Cerebellar cortex (tissue), 1 donor: ENCODE measurements at places on chromosomes 11 and 22.
A peak's percentile ranks its signal among the peaks of the same experiment; 100 is the strongest.

DNA sequence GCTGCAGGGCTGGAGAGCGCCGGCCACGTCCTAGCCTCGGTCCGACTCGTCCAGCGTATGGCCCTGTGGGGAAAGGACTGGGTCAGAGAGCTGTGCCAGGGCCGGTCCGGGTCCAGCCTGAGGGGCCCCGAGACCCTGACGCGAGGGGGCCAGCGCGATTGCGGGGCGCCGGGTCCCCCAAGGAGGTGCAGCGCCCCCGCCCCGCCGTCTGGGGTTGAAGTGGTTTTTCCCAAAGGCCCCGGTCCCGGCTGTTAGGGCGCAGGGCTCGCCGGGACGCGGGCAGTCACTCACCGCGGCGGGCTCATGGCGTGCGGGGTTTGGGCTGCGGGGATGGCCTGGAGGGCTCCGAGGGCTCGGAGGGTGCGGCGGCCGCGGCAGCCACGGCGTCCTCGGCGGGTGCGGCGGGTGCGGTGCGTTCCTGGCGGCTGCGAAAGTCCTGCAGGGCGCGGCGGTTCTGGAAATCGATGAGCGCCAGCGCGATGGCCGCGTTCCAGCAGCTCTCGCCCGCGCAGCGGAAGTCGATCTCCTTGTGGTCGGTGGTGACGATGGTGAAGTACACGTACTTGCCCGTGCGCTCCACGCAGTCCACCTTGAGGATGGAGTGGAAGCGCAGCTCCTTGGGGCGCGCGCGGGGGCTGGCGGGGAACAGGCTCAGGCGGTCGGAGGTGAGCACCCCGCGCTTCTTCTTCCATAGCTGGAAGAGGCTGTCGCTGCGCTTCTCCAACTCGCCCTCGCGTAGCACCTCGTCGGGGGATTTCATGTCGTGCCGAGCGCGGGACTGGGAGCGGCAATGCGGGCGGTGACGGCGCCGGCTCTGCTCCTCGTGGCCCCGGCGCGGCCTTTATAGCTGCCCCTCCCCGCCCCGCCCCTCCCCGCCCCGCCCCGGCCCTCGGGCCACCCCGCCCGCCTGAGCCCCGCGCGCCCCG is at the start of gene PHLDA2:
TSS of gene PHLDA2 (minus strand) at position 816 of the 926 bp plus-strand sequence. CDS start at position 760, 56 bp downstream.
- no peak for DNase-seq

DNA sequence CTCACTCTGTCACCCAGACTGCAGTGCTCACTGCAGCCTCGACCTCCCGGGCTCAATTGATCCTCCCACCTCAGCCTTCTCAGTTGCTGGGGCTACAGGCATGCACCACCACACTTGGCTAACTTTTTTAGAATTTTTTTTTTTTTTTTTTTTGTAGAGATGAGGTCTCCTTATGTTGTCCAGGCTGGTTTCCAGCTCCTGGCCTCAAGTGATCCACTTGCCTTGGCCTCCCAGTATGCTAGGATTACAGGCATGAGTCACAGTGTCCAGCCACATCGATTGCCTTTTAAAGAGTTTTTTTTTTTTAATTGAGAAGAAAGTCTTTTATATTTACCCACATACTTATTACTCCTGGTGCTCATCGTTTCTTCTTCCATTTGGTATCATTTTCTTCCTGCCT is 30.0 kb downstream of the PARVG start:
- DNase-seq, result no peak

GRCh38 chr22:39410264-39410663 is 10.7 kb downstream of the TAB1 start:
- no peak for DNase-seq

DNA sequence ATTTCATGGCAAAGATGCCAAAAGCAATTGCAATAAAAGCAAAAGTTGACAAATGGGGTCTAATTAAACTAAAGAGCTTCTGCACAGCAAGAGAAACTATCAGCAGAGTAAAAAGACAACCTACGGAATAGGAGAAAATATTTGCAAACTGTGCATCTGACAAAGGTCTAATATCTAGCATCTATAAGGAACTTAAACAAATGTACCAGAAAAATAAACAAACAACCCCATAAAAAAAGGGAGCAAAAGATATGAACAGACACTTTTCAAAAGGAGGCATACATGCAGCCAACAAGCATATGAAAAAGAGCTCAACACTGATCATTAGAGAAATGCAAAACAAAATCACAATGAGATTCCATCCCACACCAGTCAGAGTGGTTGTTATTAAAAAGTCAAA is 60.3 kb downstream of the AASDHPPT start:
- DNase-seq, result no peak

DNA sequence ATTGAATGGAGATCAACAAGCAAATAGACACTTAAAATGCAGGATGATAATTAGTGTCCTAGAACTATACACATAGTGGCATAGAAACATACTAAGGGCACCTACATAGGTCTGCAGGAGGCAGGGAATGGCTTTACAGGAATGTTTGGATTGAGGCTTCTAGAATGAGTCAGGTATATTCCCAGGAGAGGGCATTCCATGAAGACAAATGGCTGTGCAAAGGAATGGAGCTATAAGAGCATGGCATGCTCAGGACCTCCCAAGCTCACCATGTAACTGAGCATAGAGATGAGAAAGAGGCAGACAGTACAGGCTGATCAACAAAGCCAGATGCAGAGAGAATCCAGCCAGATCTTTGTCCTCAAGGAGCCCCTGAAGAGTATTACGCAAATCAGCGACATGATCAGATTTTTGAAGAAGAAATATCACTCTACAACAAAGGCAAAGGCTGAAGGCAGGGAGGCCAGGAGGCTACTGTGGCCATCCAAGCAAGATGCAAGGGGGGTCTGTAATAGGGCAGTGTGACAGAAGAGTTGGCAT is 211.1 kb upstream of the MTNR1B start:
- no peak for DNase-seq

DNA sequence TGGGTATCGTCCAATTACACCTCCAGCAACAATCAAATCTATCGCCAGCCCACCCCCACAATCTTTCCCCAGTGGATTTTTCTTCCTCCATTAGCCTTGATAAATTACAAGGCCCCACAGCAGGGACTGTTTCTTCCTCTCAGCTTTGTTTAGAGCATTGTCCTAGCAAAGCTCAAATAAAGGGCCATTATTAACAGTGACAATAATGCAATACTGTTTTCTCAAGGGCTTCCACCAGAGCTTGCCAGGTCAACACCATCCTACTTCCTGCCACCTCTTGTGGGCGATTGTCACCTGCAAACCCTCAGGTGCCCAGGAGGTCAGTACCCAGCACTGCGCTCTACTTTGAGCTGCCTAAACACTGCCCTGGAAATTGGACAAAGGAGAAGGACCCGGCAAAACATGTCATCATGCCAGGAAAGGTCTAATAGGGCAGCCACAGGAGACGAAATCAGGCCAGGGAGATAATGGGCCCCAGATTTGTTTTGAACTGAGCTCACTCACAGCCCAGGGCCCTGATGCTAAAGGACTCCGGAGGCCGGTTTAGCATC is 95.2 kb downstream of the ABTB2 start:
- no peak for DNase-seq

- no peak for DNase-seq
Measured at GRCh38 chr11:73270855-73271477, 1.2 kb upstream of the P2RY6 start.

DNA sequence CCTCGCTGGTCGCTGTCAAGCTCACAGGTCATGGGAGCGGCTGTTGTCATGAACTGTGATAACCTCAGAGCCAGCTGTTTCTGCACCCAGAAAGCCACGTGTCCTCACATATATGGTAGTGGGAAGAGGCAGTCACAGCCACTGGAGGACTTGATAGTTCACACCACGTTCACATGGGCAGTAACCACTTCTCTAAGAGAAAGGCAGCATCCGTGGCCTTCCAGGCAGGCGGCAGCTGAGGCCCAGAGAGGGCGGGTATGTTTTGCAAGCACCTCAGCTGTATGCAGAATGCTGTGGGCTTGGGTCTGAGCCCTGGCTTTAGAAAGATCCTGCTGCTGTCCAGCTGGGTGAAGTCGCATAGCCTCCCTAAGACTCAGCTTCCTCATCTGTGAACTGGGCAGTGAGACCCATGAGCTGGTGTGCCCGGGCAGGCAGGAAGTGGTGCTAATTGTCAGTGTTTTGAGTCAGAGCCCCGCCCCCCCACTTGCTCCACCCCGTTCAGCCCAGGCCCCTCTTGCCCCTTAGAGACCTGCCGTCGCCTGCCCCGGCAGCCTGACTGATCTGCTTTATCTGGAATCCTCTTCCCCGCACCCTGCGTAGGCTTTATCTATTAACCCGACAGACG is 13.3 kb downstream of the TTC38 start:
- DNase-seq, result no peak

DNA sequence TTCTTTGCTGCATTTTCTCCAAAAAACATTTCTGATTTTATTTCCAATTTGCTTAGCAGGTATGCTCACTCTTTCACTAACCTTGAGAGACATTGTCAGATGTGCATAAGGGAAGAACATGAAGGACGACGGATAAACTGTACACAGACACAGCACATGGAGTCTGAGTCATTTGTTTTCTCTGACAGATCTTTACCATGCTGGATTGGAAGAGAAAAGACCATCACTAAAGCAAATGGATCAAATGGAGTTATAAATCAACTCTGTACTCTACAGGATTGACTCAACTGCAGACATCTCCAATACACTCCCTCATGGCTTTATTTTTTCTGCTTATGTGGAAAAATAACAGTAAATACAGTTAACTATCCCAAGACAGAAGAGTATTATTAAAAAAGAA is 90.2 kb upstream of the CTSC start:
- no peak for DNase-seq

- DNase-seq, result no peak
Measured at GRCh38 chr11:76074148-76075095, 131.9 kb downstream of the WNT11 start.

DNA sequence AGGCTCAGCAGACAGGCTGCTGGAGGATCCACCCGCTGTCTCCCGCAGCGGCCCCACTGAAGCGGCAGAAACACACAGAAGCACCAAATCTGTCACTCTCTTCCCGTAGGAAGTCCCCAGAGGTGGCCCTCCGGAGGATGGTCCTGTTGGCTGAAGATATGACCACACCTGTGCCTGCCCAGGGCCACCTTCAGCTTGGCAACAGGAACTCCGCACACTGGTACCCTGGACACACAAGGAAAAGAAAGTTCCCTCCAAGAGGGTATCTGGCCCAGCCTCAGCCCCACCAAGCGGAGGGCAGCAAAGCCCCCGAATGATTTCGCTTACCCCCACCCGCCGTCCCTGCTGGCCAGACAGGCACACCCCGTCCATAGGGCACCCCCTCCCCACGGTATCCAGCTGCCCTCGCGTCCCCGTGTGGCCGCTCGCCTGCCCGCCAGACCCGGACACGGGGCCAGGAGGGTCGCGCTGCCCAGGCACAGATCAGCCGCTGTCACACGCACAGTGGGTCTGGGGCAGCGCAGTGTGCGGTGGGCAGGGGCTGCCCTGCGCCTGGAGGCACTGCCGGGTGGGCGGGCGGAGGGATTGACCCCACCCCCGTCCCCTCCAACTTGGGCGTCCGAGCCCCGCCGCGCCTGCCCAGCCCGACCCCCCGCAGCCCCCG is 7.0 kb downstream of the RASSF7 start:
- no peak for DNase-seq

- DNase-seq, result no peak
Measured at GRCh38 chr11:36620246-36620645, 22.2 kb upstream of the RAG2 start.

GRCh38 chr11:64056213-64056785 is 20.6 kb downstream of the FLRT1 start:
- DNase-seq, result peak; percentile 80

DNA sequence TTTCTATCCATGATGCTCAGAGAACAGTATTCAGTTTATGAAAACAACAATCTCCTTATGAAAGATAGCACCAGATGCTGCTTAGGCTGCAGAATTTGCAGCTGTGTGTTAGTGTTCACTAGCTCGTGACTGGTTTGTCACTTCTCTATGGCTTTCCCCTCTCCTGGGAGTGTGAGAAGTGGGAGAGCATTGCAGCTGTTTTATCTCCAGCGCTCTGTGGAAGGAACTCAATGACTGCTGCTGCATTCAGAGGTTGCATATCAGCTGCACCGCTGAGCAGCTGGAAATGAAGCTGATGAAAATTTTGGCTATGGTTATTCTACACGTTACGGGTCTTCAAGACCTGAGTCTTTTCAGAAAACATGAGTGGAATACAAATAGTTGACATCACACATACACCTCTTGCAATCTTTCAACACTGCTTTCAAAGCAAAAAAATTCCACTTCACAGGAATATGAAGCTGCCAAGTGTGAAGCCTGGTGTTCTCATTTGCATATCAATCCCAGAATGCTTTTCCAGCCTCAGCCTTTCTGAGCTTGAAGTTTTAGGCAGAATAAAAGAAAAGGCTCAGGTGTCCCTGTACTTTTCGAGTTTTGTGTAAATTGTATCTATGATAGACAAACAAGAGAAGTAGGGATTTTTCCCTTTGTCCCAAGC is 149.3 kb upstream of the DDI1 start:
- DNase-seq, result no peak

GRCh38 chr11:44066732-44067141 is 667 bp downstream of the ACCS start:
- DNase-seq, result peak; percentile 19

GRCh38 chr22:34334893-34335292 is 414.6 kb upstream of the LARGE1 start:
- no peak for DNase-seq

DNA sequence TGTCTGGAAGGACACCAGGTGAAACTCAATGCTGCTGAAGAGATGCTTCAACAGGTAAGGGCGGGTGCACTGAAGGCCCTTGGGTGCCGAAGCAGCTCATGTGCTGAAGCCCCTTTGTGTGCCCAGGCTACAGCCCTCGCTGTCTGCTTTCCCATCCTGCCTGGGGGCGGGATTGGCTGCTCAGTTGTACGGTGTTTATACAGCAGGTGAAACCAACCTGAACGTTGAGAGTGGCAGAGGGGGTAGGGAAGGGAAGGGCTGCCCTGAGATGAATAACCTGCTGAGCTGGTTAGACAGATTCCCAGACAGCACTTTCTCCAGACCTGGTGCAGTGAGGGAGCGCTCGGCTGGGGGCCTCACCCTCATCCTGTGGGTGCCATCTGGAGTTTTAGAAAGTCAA is 75.7 kb downstream of the CYB5R2 start:
- no peak for DNase-seq

DNA sequence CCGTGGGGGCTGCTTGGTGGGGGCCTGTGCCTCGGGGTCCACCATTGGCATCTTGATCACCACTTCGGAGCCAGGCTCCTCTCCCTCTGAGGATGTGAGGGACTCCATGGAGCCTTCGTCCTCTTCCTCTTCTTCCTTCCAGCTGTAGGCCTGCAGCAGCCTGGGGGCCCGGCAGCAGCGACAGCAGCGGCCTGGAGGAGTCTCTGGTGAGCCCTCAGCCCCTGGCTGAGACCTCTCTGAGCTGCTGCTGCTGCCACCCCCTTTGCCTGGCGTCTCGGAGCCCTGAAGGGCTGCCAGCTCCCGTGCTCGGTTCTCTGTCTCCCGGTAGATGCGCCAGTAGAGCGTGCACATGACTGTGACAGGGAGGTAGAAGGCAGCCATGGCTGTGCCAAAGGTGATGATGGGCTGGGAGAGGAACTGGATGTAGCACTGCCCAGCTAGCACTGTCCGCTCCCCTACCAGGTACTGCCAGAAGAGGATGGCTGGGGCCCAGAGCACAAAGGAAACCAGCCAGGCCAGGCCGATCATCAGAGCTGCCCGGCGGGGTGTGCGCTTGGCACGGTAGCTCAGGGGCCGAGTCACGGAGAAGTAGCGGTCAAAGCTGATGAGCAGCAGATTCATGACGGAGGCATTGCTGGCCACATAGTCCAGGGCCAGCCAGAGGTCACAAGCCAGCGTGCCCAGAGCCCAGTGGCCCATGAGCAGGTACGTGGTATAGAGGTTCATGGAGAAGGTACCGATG is 10.9 kb downstream of the CHRM1 start:
- DNase-seq, result peak; percentile 21

GRCh38 chr22:48494256-48494967 is 1333.3 kb downstream of the BRD1 start:
- no peak for DNase-seq

GRCh38 chr11:109704432-109704831 is 282.4 kb downstream of the C11orf87 start:
- no peak for DNase-seq
